ENCODE measurements at places on chromosomes 11 and 22. TPM values are rescaled to one million over a fixed set of nuclear protein-coding genes. Genes with fewer than 3 reads are reported as not detected.

GRCh38 chr22:35116817-35117216, 50.9 kb downstream of the ISX start:
- no peak for DNase-seq
- no peaks in the 10 kb centered on the region for H3K27me3 ChIP-seq
- no peak overlapping the region for H3K27ac ChIP-seq
- no peak overlapping the region for H3K4me3 ChIP-seq
- H3K4me1 ChIP-seq: no peaks in the 10 kb centered on the region

DNA sequence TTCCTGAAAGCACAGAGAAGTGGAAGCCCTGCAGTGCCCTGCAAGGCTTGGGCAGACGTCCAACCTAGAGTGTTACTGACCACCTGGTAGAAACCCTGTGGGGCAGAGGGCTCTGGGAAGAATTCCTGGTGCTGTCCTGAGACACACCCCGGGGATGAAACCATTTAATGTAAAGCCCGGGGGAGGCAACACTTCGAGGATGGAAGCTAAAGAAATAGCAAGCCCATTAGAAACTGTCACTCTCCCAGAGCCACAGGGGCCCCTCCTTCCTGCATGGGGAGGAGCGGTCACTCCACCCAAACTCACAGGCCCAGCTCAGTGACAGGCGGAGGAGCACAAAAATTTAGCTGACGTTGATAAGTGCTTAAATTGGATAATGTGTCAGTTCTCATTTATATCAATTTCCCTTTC, 57.6 kb downstream of the NRXN2 start:
- no peaks in the 10 kb centered on the region for H3K27me3 ChIP-seq
- H3K36me3 ChIP-seq: no peaks in the 10 kb centered on the region
- DNase-seq: no peak

- H3K4me1 ChIP-seq: peaks cover 6% of the 10 kb centered on the region
- H3K27ac ChIP-seq: no peak overlapping the region
- H3K27me3 ChIP-seq: no peaks in the 10 kb centered on the region
- H3K36me3 ChIP-seq: no peaks in the 10 kb centered on the region
- no peak overlapping the region for H3K4me3 ChIP-seq
These were observed 16.3 kb downstream of the FXYD6 start for GRCh38 chr11:117860139-117860538.

- no peak overlapping the region for H3K27ac ChIP-seq
- no peaks in the 10 kb centered on the region for H3K4me1 ChIP-seq
- peak; percentile 2 for DNase-seq
- H3K27me3 ChIP-seq: no peaks in the 10 kb centered on the region
These were observed 2084.3 kb downstream of the LRRC4C start for GRCh38 chr11:39374963-39375698.

GRCh38 chr11:3942160-3942955, 86.9 kb downstream of the STIM1 start:
- H3K27ac ChIP-seq: no peak overlapping the region
- H3K36me3 ChIP-seq: no peaks in the 10 kb centered on the region
- H3K4me3 ChIP-seq: no peak overlapping the region
- no peak for DNase-seq

DNA sequence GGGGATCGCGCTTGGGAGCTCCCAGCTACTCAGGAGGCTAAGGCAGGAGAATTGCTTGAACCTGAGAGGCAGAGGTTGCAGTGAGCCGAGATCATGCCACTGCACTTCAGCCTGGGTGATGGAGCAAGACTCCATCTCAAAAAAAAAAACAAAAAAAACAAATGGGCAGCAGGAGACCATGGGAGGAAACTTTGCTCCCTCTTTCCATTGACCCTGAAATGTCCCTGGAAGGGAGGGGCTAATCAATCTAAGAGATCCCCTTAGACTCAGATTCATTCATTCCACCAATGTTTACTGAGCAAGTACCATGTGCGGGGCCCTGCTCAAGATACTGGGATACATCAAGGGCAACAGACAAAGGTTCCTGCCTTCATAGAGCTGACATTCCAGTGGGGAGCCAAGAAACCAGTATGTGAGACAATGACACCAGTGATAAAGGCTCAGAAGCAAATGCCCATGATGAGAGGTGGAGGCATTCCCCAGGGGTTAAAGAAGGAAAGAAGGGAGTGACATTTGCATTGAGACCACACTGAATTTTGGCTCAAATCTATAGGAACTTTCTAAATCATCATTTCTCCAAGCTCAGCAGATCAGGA, 37.7 kb upstream of the TFIP11 start:
- no peak for DNase-seq
- no peaks in the 10 kb centered on the region for H3K27me3 ChIP-seq
- H3K27ac ChIP-seq: no peak overlapping the region
- no peaks in the 10 kb centered on the region for H3K36me3 ChIP-seq
- H3K4me1 ChIP-seq: peaks cover 24% of the 10 kb centered on the region

DNA sequence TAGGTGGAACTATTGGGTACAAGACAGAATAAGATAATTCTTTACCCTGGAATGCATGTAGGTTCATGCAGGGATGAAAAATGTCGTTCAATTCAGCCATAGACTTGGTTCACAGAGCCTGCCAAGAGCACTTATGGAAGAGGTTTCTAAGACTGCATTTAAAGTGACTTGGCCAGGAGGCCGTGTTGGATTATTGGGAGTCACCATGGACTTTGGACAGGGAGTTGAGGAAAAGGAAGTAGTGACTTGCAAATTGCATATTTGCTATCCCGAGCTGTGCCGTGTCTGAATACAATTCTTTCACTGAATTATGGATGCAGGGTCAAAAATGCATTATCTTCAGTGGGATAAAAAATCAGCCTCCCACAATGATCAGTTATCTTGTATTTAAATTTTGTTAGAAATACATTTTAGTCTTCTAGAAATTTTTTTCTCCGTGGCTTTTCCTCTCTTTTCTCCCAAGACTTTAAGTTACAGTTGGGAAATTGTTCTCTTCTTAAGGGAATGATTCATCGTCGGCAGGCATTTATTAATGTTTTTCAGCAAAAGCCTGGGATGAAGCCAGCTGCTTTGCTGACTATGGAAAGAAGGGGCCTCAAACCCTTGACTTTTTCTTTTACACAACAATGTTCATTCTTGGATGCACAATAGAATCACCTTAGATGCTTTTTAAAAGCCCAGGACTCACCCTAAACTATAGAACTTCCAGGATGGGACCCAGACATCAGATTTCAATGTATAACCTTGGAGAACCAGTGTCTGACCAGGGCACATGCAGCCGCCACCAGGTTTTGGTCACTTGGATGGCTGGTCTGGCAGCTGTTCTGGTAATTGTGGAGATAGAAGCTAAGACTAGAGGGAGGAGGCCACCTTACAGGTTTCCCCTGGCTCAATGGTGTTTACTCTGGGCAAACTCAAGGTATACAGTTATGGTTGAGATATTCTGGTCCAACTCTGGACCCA, 70.8 kb downstream of the FAT3 start:
- DNase-seq: no peak
- H3K4me1 ChIP-seq: no peaks in the 10 kb centered on the region
- H3K36me3 ChIP-seq: no peaks in the 10 kb centered on the region
- H3K27me3 ChIP-seq: no peaks in the 10 kb centered on the region
- no peak overlapping the region for H3K4me3 ChIP-seq

DNA sequence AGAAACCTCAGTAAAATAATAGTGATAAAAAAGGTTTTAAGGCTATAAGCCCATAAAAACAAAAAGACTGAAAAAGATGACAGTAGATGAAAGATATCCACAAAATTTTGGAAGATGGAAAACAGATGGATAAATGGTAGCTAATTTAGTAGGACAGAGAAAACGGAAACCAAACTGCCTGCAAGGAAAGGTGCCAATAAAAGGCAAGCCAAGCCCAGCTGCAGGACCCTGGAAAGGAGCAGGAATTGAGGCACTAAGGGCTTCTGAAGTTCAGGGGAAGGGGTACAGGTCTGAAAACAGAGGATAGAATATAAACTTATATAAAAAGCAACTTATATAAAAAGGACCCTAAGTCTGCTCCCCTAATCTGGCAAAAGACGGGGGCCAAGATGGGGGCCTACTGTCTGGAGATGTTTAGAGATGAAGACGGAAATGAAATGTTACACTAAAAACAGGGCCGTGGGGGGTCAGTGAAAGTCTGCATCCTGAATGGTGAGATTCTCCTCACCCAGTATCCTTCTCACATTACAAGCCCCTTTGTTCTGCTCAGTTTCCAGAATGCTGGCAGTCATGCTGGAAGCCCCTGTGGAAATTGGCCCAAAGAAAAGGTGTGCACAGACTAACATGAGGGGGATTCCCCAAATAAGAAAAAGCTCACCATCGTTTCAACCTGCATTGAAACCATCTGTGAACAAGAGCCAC, 269.3 kb upstream of the PITPNB start:
- no peak overlapping the region for H3K27ac ChIP-seq
- H3K4me3 ChIP-seq: no peak overlapping the region
- DNase-seq: no peak
- no peaks in the 10 kb centered on the region for H3K36me3 ChIP-seq
- no peaks in the 10 kb centered on the region for H3K27me3 ChIP-seq

- H3K27ac ChIP-seq: no peak overlapping the region
- H3K27me3 ChIP-seq: no peaks in the 10 kb centered on the region
- H3K4me1 ChIP-seq: no peaks in the 10 kb centered on the region
- DNase-seq: peak; percentile 28
- H3K4me3 ChIP-seq: no peak overlapping the region
These were observed 9.9 kb upstream of the NDUFS8 start for GRCh38 chr11:68020575-68020974.

DNA sequence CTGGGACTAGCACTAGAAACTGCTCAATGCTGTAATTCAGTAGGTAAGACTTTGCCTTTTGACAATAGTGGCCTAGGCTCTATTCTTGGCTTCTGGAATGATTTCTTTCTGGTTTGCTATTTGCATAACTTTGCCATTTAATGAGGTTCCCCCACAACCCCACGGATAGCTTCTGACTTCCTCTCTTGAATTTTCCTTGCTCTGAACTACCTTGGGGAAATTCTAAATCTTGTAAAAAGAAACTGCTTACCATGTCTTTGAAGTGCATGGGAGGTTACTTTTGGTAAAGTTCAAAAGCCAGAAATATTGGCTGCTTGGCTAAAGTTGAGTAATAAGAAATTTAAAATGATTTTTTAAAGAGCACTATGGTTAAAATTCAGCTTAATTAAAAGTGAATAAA, 35.3 kb downstream of the CARD18 start:
- H3K36me3 ChIP-seq: no peaks in the 10 kb centered on the region
- no peak overlapping the region for H3K27ac ChIP-seq
- H3K4me3 ChIP-seq: no peak overlapping the region
- DNase-seq: no peak

DNA sequence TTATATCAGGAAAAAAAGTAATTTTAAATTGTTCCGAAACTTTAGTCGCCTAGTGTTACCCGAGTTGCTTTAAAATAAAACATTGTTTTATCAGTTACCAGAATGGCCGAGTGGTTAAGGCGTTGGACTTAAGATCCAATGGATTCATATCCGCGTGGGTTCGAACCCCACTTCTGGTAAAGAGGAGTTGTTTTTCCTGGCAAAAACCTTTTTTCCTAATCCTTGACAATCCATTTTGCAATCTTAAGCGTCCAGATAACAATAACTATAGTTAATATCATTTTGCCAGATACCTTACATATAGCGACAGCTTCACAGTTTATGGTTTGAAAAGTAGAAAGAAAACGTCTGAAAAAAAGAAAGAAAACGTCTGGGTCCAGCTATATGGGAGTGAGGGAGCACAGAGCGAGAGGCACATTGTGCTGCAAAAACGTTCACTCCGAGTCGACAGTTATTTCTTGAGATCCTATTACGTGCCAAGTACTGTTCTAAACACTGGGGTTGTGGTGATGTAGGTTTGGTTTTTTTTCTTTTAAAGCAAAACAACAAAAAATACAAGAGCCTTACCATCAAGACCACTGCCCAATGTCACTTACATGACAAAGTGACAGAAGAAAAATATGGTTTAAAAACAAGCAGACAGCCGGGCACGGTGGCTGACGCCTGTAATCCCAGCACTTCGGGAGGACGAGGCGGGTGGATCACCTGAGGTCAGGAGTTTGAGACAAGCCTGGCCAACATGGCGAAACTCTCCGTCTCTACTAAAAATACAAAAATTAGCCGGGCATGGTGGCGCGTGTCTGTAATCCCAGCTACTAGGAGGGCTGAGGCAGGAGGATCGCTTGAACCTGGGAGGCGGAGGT, 40.6 kb downstream of the OR4D9 start:
- H3K36me3 ChIP-seq: no peaks in the 10 kb centered on the region
- DNase-seq: peak; percentile 78
- no peaks in the 10 kb centered on the region for H3K27me3 ChIP-seq

DNA sequence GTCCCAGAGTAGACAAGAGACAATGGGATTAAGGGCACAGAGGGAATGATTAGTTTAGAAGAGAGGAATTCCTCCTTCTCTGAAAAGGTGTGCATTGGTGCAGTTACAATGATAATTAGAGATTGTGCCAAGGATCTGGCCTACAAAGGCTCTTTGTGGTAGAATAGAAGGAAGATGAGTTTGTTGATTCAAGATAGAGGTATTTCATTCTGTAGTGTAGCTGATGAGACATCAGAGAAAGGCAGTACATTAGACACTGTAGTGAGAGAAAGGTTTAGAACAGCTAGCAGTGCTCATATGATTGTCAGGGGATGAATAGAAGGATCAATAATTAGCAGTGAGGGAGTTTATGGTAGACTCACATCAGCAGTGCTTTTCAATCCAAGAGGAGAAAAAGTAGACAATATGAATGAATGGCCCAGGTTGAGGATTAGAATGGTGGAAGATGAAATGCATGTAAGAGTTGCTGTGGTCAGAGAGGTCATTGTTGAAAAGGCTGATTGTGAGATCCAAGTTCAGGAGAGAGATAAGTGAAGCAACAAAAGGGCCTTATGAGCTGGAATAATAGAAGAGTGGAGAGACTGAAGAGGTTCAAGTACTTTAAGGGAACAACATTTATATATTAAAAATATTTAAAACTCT, 28.9 kb downstream of the SIK2 start:
- no peak overlapping the region for H3K4me3 ChIP-seq
- no peak overlapping the region for H3K27ac ChIP-seq
- no peaks in the 10 kb centered on the region for H3K36me3 ChIP-seq
- H3K27me3 ChIP-seq: no peaks in the 10 kb centered on the region
- DNase-seq: no peak

- H3K36me3 ChIP-seq: no peaks in the 10 kb centered on the region
- no peak overlapping the region for H3K4me3 ChIP-seq
- peaks cover 15% of the 10 kb centered on the region for H3K4me1 ChIP-seq
- peaks cover 3% of the 10 kb centered on the region for H3K27me3 ChIP-seq
- peak overlapping the region; percentile 26 for H3K27ac ChIP-seq
These were observed 76.7 kb downstream of the FAR1 start for GRCh38 chr11:13745165-13745564.

Gene MS4A7
- total RNA-seq: not detected

Gene FAM118A
- 20.2 TPM for total RNA-seq

Gene KRTAP5-10
- not detected for total RNA-seq

Gene RASGRP2
- 2.3 TPM for total RNA-seq

Gene OR6A2
- 0.46 TPM for total RNA-seq

Gene ACTN3
- total RNA-seq: 0.18 TPM

Gene MPZL2
- 49.5 TPM for total RNA-seq

Gene TTC36
- total RNA-seq: 0.60 TPM

Gene PGA5
- not detected for total RNA-seq

Gene FAT3
- total RNA-seq: 0.05 TPM

Gene PHOX2A
- not detected for total RNA-seq

Gene CASP12
- 3.9 TPM for total RNA-seq

Data from endothelial cell of umbilical vein (primary cell).